KBM-7 (cell line): ENCODE measurements at places on chromosomes 11 and 22.

DNA sequence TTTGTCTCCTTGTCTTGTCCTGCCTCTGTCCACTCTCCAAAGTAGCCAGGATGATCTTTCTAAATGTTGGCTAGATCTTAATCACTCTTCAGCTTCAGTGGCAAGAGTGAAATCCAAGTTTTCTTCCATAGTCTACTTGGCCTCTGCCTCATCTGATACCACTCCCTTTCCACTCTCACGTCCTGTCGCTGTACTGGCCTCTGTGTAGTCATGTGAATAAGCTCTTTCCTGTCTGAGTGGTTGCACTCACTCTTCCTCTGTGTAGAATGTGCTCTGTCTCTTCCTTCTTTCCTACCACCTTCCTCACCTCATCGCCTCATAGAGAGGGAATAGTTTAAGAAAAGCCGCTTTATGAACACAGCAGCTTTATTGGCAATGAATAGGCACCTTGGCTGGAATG lies 86.5 kb downstream of the WNT11 start:
- no peak for DNase-seq

- DNase-seq = no peak
Observed at GRCh38 chr11:106217456-106217855, 140.0 kb downstream of the AASDHPPT start.

DNA sequence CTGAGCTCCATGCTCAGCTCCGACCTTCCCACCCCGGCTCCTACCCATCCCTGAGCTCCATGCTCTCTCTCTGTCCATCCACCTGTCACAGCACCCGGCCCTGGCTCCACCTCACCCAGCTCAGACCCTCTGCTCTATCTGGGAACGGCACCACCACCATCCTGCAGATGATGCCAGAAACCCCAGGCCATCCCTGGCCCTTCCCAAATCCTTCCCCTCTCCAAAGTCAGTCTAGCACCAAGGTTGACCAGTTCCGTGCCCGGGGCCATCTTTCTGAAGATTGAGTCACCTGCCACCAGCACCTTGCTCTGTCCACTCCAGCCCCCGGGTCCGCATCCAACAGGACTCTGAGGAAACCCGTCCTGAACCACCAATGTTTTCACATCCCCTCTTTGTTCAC lies 969.6 kb downstream of the BRD1 start:
- DNase-seq = no peak

DNA sequence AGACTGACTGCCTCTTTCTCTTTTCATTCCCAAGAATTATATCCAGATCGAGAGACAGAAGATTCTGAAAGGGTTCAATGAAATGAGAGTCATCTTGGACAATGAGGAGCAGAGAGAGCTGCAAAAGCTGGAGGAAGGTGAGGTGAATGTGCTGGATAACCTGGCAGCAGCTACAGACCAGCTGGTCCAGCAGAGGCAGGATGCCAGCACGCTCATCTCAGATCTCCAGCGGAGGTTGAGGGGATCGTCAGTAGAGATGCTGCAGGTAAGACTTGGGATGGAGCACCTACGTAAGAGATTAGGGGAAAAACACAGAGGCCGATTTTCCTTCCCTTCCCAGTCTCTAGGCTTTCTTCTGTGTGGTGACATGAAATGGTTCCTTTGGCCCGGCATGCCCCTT lies 8.7 kb downstream of the TRIM22 start:
- no peak for DNase-seq

DNA sequence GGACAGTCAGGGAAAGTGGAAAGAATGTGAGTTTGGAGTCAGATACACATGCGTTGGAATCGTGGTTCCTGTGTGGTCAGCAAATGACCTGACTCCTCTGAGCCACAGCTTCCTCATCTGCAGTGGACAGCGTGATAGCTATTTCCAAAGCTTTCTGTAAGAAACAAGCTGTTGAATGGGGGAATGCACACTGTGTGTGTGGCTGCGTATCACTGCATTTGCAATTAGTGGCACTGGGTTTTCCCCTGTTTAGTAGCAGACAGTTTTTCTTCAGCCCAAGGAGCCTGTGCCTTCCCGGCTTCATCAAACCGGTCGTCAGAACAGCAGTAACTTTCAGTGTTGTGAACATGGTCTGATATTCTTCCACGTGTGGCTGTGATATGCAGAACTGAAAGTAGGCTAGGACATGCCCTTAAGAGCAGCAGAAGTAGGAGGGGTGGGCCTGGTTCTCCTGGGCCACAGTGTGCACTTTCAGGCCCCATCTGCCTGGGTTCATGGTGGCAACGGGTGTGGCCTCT lies 121.5 kb downstream of the RRAS2 start:
- DNase-seq = no peak

DNA sequence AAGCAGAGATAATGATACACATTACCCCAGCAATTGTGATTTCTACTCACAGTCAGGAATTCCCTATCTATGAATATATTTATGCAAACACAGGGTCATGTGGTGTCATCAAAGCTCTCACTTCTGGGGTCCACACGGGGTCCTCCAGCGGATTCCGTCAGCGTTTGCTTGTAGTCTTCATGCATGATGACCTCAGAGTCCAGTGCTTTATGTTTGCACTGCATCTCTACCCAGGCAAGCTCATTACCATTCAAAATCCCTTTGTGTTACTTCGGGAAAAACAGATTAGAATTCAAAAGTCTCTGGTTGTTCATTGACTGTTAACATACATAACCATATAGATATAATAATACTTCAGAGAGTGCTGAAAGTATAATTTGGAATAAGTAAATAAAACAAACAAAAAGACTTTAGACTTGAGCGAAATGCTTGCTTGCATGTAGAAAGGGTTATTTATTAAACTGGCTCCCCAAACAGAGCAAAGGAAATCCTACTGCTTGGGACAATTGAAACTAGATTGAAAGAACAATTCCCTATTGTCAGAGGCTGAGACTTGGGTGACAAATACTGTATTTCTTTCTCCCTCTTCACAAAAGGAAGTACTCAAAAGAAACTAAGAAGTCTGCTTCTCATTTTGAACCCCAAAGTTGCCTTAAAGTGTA lies 423.1 kb downstream of the ETS1 start:
- DNase-seq = no peak
